ENCODE measurements at places on chromosomes 6 and 20.
A peak's percentile ranks its signal among the peaks of the same experiment; 100 is the strongest.

- DNase-seq: no peak
Observed at GRCh38 chr6:88705601-88706000, 257.8 kb downstream of the RNGTT start.

DNA sequence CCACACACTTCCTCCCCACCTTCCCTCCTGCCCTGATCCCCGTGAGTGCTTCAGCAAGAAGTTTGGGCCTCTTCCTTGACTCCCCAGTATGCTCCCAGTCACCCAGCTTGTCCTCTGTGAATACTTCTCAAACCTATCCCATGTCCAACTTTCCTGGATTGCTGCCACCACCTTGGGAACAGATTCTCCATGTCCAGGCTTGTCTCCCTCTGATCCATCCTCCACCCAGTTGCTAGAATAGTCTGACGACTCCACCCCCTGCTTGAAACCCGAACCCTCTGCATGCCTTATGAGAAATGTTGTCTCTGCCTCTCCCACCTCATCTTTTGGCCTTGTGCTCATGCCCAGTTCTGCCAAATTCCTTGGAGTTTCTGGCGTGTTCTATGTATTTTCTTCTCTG, 108.0 kb downstream of the PPP1R14C start:
- no peak for DNase-seq

GRCh38 chr20:23061734-23062561, 12.5 kb upstream of the THBD start:
- DNase-seq: no peak

DNA sequence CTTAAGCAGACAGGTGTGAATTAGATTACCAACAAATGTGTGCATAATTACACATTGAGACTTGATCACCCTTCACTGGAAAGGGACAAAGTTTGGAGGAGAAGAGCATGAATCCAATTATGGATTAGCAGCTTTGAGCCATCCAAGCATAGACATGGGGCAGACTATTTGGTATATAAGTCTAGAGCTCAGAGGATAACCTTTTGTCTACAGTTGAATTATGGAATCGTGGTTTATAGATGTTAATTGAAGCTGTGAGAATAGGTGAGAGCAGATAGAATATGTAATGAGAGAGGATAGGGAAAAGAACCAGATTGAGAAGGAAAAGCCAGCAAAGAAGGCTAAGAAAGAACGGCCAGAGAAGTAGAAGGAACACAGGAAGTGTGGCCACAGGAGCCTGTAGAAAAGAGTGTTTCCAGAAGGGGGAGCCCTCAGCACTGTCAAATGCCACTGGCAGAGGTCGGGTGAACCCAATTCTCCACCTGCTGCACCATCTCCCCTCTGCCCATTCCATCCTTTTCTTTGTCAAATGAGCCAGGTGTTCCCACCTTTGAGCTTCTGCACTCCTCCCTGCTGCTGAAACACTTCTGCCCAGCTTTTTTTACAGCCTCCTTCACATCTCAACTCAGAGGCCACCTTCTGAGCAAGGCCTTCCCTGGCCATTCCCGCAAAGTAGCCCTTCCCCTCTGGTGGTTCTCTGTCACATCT, 7.3 kb downstream of the DNTTIP1 start:
- DNase-seq: no peak

GRCh38 chr20:47428164-47428563, 71.7 kb upstream of the ZMYND8 start:
- no peak for DNase-seq

DNA sequence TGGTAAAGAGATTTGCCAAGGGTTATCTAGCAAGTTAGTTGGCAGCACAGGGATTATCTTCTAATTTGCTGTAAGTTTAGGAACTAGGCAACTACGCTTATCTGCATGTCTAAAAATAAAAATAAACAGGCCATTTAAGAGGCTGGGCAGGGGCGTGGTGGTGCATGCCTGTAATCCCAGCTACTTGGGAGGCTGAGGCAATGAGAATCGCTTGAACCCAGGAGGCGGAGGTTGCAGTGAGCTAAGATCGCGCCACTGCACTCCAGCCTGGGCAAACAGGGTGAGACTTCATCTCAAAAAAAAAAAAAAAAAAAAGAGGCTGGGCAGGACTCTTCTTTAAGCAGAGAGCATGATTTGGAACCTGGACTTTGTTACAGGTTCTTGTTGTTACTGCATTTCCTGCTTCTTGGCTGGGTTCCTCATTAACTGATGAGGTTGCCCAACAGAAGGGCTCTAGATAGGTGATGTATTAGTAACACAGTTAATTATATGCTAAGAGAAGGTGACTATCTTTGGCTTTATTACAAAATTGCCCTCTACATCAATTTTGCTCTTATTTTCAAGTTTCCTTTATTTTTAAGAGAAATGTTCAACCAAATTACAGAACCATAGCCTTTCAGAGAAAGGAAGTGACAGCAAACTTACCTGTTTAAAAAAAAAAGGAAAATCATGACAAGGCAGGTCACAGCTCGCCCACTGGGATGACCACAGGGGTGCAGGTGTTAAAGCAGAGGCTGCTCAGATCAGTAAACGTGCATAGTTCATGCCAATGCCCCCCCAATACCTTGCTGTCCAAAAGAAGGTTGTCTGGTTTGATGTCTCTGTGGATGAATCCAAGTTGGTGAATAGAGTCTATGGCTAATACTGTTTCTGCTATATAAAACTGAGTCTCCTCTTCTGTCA, 32.5 kb downstream of the STK38 start:
- DNase-seq: no peak

DNA sequence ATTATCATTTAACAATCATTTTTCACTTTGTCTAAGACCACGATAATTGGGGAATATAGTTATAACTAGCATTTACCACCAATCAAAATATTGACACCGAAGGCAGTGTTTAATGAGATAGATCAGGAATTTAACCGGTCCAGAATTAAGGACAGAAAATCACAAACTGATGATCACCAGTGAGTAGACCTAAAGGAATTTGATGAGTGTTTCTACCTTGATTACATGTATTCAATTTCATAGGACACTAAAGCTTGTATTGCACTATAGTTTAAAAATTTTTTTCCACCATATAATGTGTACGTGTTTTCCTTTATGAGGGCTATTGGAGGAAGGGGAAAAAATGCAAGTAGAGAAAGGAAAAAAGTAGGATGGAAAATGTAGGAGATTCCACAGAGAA, 22.6 kb upstream of the ARHGAP18 start:
- no peak for DNase-seq

- peak; percentile 35 for DNase-seq
Observed at GRCh38 chr20:34871966-34872621, 562 bp downstream of the GGT7 start.

- no peak for DNase-seq
Observed at GRCh38 chr20:14715400-14715799, 378.0 kb upstream of the FLRT3 start.

- no peak for DNase-seq
Observed at GRCh38 chr6:156776470-156776839, 723 bp upstream of the ARID1B start.

DNA sequence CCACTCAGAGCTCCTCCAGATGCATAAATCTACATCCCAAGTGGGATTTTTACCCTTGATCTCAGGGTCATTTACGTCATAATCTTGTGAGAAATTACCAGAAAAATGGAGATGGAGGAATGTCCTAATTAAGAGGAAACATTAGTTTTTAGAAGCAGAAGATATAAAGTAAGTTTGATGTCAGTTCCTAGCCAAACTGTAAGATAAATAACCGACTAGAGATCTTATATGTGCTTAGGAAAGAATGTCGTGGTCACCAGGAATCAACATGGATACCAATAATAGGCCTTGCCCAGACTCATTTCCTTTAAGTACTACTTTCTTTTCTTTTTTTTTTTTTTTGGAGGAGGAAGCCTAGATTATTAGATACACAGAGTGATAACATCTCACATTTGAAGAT, 186.9 kb downstream of the UTRN start:
- DNase-seq: no peak

DNA sequence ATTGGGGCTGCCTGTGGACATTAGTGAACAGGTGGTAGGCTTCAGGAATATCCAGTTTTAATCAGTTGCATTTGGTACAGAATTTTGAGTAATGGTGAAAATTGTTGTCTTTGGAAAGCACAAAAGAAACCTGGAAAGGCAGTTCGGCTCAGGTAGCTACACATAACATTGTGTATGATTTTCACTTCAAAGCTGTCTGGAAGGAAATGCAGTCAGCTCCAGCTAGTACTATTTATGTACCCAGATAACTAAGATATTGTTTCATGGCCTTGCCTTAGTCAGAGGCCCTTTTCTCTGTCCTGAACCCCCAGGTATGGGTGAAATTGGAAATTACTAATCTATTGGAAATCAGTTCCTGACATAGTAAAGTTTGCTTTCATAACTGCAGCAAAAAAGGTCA, 195.6 kb upstream of the UST start:
- no peak for DNase-seq

DNA sequence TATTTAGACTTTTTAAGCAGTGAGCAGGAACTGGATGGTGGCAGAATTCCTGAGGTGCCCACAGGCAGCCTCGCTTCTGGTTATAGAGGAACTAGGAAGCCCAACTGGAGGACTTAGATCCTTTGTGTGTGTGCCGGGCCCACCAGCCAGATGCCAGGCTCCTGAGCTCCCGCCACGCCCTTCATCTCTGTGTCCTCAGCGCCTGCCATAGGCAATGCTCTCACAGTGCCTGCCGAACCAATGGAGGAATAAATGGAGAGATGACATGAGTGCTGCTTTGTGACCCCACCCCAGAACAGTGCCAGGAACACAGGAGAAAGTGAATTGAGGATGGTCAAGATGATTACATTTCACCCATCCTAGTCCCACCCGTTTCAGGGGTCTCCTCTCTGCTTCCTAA, 146.0 kb downstream of the UNC5CL start:
- peak; percentile 55 for DNase-seq

- no peak for DNase-seq
Observed at GRCh38 chr20:14632906-14633305, 295.5 kb upstream of the FLRT3 start.

DNA sequence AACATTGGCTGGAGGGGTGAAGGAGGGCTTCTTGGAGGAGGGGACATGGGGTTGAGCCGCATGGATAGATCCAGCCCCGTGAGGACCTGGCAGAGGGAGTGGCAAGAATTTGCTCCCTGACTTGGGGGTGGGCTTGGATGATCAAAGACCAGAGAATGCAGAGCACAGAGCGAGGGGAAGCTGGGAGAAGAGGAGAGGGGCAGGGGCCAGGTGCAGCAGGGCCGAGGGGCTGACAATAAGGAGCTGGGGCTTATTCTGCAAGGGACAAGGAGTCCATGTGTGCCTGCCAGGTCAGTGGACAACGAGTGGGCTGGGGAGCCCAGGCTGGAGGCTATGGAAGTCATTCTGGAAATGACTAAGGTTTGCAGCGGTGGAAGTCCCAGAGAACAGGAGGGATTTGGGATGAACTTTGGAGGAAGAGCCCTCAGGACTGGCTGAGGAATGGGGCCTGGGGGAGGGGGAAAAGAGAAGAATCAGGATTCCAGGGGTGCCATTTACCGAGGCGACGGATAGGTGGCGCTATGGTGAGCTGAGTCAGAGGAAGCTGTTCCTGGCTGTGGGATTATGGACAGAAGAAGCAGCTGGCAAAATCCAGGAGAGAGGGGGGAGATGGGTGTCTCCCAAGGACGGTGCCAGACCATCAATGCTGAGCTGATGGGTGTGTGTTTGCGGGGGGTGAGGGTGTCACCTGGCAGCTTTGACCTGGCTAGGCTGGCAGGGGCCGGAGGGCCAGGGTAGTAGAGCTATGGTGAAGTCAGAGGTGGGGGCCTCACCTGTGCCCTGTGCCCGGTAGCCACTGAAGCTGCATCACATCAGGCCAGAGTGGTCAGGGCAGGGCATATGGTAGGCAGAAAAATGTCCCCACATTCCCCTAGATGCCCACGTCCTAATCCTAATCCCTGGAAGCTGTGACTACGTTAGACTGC, 7.8 kb downstream of the KCNG1 start:
- DNase-seq: no peak

All from mesenteric fat pad (tissue), 1 donor.